ENCODE measurements at places on chromosomes 13 and 19.

- DNase-seq, result no peak
Measured at GRCh38 chr19:46328079-46328478, 18.8 kb upstream of the PPP5C start.

DNA sequence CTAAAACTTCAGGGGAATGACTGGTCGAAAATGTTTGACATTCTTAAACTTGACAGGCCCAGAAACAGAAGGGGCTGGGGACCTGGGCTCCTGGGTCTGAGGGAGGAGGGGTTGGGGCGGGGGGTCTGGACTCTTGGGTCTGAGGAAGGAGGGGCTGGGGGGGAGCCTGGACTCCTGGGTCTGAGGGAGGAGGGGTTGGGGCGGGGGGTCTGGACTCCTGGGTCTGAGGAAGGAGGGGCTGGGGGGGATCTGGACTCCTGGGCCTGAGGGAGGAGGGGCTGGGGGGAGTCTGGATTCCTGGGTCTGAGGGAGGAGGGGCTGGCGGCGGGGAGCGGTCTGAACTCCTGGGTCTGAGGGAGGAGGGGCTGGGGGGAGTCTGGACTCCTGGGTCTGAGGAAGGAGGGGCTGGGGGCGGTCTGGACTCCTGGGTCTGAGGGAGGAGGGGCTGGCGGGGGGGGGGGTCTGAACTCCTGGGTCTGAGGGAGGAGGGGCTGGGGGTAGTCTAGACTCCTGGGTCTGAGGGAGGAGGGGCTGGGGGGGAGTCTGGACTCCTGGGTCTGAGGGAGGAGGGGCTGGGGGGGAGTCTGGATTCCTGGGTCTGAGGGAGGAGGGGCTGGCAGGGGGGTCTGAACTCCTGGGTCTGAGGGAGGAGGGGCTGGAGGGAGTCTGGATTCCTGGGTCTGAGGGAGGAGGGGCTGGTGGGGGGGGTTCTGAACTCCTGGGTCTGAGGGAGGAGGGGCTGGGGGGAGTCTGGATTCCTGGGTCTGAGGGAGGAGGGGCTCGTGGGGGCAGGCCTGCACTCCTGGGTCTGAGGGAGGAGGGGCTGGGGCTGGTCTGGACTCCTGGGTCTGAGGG, 5.5 kb upstream of the KLK6 start:
- no peak for DNase-seq

DNA sequence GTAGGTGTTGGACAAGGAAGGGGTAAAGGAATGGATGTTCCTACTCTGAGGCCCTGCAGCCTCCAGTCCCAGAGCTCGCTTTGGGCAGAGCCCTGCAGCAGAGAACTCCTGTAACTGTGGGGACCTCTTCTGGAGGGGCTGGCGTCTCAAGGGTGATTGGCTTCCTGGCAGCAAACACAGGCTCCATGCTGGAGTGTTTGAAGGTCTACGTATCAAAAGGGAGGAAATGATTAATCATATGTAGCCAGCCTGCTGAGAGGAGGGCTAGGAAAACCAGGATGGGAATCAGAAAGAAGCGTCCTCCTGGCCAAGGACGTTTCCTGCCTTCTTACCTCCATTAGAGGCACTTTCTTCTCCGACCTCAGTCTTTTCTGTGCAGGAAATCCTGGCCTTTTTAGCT, 208.5 kb downstream of the TSHZ3 start:
- no peak for DNase-seq

GRCh38 chr19:8592231-8593009, 15.2 kb upstream of the MYO1F start:
- DNase-seq, result peak; percentile 75

DNA sequence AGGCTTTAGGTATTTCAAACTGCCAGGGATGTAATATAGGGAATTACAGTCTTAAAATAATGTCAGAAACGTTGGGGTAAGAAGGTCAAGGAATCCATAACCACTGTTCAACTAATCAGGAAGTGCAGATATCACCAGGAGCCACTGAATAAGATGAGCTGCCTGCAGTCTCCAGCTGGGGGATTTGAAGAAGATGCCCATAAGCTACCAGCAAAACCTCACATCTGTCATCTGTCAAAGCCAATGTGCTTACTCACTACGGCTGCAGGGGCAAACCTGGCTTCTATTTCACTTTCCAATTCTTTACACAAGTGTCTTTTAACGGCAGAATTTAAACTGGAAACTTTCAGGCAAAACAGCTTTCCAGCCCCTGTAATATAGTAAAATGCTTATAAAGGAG, 1410.1 kb upstream of the ATXN8OS start:
- no peak for DNase-seq

GRCh38 chr19:41591951-41592562, 16.1 kb downstream of the CEACAM21 start:
- no peak for DNase-seq

- no peak for DNase-seq
Measured at GRCh38 chr19:7456964-7457541, 31.8 kb downstream of the PEX11G start.

GRCh38 chr19:7395360-7396066, 46.8 kb downstream of the ARHGEF18 start:
- DNase-seq, result no peak

DNA sequence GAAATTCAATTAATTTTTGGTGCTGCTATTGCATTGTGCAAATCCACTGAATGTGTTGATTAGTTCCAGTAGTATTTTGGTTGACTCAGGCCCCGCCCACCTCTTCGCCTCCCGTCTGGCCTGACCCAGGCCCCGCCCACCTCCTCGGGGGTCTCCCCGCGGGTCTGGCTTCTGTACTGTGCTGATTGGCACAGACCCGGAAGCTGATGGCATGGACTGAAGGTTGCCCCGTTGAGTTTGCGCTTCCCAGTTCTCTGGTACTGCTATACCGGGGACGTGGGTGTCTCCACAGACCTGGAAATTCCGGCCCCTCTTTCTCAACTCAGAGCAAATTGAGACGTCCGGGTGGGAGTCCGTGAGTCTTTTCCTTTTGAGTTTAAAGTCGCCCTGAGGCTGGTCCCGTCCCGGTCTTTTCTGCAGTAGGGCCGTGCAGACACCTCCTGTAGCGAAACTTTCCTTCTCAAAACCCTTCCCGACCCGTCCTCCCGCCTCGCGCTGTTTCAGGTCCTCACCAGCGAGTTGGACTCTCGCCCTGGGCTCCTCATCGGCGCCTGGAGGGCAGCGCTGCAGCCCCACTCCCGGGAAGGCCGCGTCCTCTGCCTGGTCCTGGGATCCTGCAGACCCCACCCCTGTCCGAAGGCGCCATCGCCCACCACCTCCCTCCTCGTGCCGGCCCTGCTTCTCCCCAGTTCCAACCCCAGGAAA, 14.8 kb downstream of the ZNF701 start:
- no peak for DNase-seq

DNA sequence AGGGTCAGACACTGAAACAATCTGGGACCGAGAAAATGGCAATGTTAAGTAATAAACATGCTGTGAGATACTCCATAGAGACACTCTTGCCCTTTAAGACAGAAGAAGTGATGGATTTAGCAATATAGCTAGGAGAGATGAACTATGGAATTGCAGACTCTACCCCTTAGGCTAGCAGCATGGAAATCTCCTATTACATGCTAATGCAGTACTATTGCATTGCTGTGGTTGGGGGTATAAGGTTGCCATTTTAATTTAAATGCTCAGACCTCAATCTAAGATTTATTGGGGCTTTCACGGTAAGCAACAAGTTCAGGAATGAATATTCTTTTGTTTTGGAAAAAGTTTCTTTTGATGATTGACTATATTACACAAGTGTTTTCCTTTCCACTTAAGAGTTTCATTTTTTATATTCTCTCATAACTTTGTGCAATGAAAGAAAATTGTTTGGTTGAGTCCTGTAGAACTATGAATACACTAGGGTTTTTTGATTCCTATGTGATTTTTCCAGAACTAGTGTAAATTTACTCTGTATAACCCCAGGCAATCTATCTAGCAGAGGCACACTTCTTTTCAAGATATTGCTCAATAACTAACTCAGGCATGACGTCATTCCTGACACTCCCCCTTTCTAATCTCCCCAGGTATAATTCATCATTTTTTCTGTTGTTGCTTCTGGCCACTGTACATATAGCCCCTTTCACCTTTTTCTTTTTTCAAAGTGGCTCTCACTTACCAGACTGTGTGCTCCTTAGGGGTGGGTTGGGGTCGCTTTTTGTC, 394.7 kb upstream of the KLF12 start:
- DNase-seq, result no peak

DNA sequence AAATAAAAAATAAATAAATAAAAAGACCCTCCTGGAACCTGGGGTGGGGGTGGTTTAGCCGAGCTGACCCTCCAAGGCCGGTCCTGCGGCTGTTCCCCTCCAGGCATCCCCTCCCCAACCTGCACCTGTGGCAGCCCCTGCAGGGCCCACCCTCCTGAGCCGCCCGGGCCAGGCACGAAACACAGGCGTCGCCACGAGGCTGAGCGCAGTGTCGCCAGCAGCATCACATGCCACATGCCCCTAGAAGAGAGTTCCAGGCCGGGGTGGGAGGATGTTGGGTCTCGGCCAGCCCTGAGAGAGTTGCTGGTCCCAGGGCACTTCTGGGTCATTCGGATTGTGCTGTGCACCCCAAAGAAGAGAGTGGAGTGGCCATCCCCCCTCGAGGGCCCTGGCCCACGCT, 82.0 kb downstream of the KDM4B start:
- DNase-seq, result no peak

- DNase-seq, result no peak
Measured at GRCh38 chr13:84399320-84400085, 517.2 kb upstream of the SLITRK1 start.

- DNase-seq, result no peak
Measured at GRCh38 chr19:35775046-35775297, 392 bp upstream of the ARHGAP33 start.

DNA sequence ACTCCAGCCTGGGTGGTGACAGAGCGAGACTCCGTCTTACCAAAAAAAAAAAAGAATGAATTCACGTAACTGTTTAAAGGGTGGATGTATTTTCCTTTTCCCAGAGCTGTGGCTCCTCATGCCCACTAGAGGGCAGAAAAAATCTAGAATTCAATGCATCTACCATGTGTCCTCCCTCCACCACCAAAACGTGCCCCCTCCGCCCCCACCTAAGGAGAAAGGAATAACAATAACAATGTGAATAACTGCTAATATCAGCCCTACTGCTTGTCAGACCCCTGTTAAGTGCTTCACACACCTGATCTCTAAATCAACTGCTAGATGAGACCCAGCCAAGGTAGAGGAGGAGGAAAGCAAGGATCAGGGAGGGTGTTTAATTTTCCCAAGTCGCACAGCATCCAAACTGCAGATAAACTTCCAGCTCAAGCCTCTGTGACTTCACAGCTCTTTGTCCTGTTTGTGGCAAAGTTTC, 20.2 kb upstream of the PNMA8B start:
- DNase-seq, result no peak

GRCh38 chr13:49308097-49308875, 60.6 kb downstream of the CDADC1 start:
- no peak for DNase-seq

GRCh38 chr13:35765366-35765765, 288.9 kb upstream of the MAB21L1 start:
- DNase-seq, result no peak

DNA sequence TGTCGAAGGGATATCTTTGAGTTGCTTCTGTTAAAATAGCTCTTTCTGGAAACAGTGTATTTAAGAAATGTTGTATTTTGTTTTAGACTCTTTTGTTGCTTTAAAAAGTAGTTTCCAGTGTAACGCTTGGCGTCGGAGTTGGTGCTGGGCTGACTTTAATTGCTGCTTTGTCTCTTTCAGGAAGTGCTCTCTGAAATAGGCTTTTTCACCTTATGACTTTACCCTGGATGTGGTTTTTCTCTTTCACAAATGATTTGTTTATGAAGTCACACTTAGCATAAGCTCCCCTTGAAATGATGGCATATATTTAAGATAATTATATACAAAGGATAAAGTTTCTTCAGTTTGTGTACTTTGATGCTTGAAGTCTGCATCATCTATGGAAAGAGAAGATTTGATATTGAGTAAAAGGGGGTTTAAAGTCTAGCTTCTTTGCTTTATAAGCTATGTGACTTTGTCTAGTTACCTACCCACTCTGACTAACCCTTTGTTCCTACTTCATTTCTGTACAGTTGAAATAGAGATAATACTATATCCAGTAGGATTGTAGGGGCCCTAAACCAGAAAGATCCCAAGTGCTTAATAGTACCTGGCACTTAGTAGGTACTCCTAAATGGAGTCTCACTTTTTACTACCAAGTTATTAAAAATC, at the start of gene GPR18:
Gene GPR18 (minus strand): TSS at position 170 of the 651 bp plus-strand sequence. CDS start 2,507 bp downstream, outside the sequence.
- no peak for DNase-seq

- no peak for DNase-seq
Measured at GRCh38 chr19:56360841-56361240, 32.5 kb downstream of the ZNF582 start.

DNA sequence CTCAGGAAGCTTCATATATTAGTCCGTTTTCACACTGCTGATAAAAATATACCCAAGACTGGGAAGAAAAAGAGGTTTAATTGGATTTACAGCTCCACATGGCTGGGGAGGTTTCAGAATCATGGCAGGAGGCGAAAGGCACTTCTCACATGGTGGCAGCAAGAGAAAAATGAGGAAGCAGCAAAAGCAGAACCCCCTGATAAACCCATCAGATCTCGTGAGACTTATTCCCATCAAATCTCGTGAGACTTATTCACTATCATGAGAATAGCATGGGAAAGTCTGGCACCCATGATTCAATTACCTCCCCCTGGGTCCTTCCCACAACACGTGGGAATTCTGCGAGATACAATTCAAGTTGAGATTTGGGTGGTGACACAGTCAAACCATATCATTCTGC, 23.1 kb downstream of the FLT3 start:
- no peak for DNase-seq

- no peak for DNase-seq
Measured at GRCh38 chr19:28472843-28473242, 740.1 kb downstream of the UQCRFS1 start.

DNA sequence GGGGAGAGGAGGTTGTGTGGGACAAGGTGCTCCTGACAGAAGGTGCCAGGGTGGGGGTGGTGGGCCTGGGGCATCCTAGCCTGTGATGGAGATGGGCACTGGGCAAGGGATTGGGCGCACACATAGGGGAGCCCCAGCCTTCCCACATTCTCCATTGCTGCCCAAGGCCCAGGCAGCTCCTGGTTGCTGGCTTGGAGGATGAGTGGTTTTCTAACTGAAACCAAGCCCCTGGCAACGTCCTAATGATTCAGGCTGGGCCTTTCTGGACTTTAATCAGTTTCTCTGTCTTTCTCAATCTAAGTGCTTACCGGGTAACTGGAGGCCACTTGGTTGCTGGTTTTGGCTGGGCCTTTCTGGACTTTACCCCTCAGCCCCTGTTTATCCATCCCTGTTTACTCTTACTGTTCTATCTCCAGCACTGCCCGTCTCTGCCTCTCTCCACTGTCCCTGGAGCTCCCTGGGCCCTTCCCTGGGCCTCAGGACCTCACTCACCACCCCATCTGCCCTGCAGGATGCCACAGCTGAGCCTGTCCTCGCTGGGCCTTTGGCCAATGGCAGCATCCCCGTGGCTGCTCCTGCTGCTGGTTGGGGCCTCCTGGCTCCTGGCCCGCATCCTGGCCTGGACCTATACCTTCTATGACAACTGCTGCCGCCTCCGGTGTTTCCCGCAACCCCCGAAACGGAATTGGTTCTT, 354 bp downstream of the CYP4F3 start:
- DNase-seq, result no peak

- no peak for DNase-seq
Measured at GRCh38 chr19:49333811-49334288, 1.4 kb upstream of the CD37 start.

GRCh38 chr13:75864718-75865117, 228.6 kb downstream of the LMO7 start:
- DNase-seq, result no peak

- DNase-seq, result no peak
Measured at GRCh38 chr19:44734357-44734756, 14.2 kb upstream of the BCL3 start.
